ENCODE measurements at places on chromosomes 7 and 10.
A peak's percentile ranks its signal among the peaks of the same experiment; 100 is the strongest.

DNA sequence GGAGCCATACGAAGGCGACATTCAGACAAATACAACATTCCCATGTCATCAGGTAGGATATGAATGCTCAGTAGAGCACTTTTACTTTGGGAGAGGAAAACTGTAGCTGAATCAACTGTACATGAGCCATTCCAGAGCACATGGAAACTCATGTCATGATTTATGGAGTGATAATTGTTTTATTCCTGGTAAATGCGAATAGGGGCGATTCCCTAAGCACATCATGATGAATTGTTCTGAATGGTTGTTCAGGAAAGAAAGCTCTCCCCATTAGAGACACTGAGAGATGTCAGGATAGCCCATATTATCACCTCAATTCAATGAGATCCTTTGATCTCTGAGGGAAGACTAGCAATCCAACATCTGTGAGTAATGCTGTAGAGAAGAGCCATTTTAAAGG, 243.6 kb downstream of the FOXP2 start:
- DNase-seq, result no peak

DNA sequence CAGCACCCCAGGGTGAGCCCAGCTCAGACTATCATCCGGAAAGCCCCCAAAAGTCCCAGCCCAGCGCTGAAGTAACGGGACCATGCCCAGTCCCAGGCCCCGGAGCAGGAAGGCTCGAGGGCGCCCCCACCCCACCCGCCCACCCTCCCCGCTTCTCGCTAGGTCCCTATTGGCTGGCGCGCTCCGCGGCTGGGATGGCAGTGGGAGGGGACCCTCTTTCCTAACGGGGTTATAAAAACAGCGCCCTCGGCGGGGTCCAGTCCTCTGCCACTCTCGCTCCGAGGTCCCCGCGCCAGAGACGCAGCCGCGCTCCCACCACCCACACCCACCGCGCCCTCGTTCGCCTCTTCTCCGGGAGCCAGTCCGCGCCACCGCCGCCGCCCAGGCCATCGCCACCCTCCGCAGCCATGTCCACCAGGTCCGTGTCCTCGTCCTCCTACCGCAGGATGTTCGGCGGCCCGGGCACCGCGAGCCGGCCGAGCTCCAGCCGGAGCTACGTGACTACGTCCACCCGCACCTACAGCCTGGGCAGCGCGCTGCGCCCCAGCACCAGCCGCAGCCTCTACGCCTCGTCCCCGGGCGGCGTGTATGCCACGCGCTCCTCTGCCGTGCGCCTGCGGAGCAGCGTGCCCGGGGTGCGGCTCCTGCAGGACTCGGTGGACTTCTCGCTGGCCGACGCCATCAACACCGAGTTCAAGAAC, 1.1 kb downstream of the VIM start:
- peak; percentile 97 for DNase-seq

DNA sequence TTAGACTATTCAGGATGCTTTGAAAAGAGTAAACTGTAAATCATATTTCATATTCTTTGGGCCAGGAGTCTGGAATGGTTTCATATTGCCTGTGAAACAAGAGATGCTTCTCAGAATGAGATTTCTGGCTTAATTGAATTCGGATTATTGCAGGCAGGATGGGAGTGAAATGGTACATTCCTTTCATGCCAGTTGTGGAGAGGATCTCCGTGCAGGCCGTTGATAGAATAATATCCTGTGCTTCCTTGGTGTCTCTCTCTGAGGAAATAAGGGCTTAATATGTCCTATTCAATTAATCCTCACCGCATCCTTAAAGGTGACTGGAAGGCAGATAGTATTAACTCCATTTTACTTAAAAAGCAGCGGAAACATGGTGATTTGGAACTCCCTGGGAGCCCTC, 56.6 kb downstream of the CUX1 start:
- DNase-seq, result no peak

DNA sequence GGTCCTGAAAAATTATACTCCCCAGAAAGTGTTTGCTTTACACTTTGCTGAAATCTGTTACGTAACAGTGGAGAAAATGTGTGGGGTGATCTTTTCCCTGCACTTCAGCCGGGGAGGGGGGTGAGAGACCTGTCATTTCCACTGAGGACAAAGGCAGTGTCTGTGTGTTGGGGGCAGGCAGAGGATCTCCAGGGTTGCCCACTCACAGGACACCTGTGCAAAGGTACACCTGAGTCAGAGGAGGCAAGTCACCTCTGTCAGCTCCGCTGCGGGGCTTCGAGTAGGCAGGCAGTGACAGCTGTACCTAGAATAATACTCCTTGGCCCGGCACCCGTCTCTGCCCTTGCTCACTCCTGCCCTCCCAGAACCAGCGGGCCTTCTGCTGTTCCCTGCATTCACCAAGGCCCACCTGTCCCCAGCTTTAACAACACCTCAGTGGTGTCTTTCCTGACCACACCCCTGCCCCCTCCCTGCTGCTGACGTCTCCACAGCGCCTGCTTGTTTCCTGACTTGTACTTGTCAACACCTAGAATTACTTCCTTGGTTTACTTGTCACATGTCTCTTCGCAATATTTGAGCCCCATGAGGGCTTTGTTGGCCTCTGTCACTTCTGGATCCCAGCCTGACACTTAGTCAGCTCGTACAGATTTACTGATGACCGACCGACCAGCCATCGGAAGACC, 159.2 kb downstream of the NEURL1 start:
- no peak for DNase-seq

DNA sequence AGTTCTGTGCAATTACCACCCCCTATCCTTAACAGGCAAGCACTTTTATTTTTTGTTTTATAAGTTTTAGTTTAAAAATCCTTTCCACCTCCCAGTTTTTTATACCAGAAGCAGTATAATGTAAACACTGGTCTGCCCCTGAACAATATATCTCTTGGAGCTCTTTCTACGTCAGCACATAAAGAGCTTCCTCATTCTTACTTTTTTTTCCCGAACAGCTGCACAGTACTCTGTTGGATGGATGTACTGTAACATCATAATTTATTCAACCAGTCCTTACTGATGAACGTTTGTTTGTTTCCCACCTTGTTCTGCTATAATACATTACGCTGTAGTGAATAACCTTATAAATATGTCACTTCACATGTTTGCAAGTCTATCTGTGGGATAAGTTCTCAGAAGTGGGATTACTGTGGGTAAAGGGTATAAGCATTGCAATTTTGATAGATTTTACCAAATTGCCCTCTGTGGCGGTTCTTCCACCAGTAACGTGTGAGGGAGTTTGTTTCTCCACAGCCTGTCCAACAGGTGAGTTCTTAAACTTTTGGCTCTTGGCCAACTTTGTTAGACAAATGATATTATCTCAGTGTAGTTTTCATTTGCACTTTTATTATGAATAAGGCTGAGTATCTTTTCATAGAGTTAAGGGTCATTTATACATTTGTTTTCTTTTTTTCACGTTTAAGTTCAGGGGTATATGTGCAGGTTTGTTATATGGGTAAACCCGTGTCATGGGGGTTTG, 32.8 kb downstream of the ADRA2A start:
- DNase-seq, result no peak
